Activated naive CD4-positive, alpha-beta T cell (primary cell): ENCODE measurements at places on chromosomes 7 and 10.

- no peak for DNase-seq
Observed at GRCh38 chr10:13003004-13003403, 1.5 kb upstream of the CCDC3 start.

DNA sequence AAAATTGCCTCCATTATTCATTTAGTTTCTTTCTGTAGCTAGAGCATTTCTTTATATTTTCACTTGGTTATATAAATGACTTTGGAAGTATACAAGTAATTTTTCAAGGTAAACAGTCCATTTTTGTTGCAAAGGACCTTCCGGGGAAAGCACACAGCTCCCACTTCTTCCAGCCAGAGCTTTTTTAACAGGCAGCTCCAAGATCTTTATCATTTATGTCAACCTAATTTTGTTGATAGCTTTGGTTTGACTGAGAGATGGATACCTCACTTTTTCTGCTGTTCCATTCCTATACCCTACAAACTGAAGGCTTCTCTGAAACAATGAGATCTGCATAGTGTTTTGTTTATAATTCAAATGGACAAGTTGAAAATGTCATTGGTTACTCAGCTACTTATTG lies 49.3 kb upstream of the RAB11FIP2 start:
- no peak for DNase-seq

DNA sequence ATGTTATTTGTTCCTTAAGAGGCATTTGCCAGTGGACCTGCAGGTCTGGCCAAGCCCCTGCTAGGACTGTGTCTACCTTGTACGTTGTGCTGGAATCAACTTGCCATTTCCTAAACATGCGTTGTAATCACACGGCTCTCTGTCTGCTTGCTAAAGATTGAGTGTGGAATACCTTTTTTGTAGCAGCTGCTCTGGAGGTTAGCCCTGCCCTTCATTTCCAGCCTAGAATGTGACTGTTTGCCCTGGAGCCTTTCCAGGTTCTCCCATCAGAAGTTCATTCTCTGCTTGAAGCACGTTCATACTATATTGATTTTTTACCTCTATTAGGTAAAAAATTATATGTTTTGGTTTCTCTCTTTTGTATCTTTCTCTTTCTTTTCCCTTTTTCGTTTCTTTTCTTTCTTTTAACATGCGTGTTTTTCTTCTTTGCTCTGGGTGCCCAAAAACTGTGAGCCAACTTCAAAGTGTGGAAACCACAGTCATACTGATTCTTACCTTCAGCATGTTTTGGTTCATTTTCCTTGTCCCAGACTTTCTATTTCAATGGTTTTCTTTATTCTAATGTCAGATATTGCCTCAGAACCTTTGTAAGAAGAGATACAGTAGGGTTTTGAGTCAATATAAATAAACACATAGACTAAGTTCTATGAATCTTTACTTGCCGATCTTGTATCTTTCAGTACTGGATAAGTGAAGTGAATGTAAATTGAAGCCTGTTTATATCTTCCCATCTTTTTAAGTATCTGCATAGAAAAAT lies 111.9 kb upstream of the RPA3 start:
- no peak for DNase-seq

DNA sequence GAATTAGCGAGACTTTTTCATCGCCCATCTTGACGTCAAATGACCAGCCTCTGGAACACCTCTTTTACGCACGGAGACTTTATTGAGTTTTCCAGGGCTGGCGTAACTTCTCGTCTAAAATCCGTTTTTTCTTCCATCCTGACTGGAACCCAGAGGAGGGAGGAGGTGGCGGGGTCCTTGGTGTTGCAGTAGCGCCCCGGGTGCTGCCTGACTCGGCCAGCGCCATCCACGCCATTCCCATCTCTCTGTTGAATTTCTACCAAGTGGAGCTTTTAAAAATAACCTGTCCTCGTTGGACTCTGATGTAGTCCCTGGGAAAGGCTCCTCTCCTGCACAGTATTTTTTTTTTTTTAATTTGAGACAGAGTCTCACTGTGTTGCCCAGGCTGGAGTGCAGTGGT lies 155.9 kb downstream of the RGS10 start:
- DNase-seq = no peak

DNA sequence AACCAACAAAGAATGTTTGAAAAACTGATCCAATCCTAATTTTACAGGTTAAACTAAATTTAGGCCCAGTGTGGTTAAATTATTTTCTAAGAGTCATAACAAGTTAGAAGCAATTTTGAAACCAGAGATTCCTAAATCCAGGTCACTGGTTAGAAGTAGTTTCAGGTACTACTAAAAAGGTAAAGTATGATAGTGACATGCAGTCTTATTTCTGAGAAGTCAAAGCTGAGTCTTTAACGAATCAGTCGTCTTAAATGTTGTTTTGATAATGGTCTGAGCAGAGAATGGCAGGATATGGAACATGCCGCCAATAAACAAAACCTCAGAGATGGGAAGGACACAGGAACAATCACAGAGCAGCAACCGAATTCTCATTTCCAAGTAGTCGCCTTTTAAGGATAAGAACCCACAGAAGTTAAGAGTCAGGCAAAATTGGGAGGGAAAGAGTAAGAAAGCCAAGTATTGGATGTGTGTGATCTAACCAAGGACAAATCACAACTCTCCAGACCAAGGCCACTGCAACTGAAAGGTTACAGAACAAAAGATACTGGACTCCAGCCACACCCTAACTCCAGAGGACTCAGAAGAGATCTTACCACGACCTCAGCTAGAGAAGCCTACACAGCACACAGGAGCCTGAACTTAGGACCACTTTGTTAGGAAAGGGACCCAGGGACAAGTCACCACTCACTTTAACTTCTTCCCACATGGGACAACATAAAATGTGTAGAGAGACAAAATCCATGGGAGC lies 19.7 kb downstream of the TMEM243 start:
- DNase-seq = no peak

DNA sequence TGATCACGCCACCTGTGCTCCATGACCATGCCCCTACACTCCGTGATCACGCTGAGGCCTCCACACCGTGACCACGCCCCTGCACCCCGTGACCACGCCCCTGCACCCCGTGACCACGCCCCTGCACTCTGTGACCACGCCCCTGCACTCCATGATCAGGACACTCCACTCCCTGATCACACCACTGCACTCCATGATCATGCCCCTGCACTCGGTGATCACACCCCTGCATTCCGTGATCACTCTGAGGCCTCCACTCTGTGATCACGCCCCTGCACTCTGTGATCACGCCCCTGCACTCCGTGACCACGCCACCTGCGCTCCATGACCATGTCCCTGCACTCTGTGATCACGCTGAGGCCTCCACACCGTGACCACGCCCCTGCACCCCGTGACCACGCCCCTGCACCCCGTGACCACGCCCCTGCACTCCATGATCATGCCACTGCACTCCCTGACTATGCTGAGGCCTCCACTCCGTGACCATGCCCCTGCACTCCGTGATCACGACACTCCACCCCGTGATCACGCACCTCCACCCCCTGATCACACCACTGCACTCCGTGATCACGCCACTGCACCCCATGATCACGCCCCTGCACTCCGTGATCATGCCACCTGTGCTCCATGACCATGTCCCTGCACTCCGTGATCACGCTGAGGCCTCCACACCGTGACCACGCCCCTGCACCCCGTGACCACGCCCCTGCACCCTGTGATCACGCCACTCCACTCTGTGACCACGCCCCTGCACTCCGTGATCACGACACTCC lies 27.7 kb downstream of the STK32C start:
- DNase-seq = no peak

DNA sequence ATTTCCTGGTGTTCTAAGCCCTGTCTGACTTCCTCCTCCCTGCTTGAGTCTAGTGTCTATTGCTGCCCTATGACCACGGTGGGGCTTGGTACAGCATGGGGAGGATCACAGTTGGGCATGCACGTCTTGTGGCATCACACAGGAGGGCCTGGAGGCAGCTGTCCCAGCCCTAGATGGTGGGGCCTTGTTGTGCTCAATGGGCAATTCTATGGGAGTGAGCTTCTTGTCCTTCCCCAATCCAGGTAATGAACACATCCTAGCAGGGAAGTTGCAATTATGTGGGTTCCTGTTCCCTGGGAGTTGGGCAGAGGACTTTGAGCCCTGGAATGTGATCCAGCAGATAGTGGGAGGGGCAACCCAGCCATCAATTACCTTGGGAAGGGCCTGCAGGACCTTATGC lies 10.8 kb upstream of the FAM3C start:
- no peak for DNase-seq

GRCh38 chr7:46285878-46286277 lies 364.8 kb upstream of the IGFBP3 start:
- no peak for DNase-seq

DNA sequence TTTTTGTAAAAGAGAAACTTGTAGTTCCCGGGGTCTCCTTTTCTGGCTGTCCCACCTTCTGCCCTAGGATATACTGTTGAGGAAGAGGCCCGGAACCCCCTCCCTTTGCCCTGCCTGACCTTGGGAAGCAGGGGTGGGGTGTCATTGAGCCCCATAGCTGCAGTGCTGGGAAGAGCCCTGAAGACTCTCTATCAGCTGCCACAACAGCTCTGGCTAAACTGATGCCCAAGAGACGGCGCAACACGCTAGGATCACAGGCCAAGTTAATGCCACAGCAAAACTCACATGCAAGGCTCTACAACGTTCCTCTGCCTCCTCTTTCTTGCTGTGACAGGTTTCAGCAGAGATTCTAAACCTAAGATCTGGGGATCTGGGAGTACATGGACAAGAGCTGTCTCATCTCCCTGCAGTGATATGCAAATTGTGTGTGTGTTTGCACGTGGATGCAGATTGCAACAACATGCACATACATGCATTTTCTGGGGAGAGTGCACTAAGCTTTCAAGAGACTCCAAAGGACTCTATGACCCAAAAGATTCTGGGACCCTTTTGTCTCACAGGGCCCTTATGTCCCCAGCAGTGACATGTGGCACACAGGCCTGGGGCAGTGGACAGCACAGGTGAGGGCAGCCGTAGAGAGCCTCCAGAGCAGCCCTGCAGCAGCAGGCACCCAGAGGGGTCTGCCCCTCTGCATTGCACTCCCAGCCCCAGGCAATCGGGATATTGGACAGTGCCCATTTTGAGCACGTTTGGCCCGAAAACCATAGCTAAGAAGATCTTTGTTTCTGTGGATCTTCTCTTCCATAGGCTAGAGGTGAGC lies 2.5 kb downstream of the RASSF4 start:
- no peak for DNase-seq

GRCh38 chr10:27899058-27899457 lies 99.8 kb downstream of the ODAD2 start:
- DNase-seq = no peak

- no peak for DNase-seq
Observed at GRCh38 chr10:69801094-69801433, 642 bp upstream of the COL13A1 start.

DNA sequence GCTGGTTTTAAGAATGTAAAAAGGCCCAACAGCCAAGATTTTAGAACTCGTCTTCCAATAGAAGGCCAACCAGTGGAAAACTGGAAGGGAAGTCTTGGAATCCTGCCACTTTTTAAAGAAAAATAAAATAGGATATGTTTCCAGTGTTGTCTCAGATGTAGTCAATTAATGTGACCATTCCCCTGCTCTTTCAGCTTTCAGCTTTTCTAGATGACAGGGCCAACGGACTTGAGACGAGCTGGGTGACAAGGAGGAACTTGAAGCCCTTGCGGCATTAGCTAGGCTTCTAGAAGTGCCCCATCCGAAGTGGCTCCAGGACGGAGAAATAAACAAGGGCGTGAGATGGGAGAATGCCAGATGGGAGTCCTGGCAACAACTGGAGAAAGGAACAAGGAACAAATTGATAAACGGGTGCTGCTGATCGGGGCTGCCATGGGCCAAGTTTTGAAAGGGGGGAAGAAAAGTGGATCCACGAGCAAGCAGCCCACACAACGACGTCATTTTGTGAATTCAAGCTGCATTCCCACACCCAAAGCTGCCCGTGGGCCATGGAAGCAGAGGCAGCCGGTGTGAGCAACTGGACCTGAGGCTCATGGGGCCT lies 42.3 kb downstream of the CTBP2 start:
- no peak for DNase-seq

DNA sequence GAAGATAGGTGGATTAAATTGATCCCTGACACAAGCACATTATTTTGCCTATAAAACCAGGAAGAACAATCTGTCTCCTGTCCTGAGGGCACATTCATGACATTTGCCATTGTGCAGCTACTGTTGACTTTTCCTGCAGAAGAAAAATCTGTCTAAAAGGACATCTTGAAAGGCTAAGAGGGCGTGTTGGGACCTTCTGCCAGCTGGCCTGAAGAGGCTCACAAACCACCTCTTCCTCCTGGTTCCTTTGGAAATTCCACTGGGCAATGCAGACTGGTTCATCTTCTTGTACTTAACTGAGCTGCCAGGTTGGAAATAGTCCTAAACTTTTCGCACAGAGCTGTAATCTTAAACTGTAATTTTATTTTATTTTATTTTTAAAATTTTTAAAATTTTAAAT lies 35.7 kb upstream of the PIP start:
- DNase-seq = no peak

- no peak for DNase-seq
Observed at GRCh38 chr10:63458177-63458576, 7.6 kb downstream of the JMJD1C start.

GRCh38 chr10:90718182-90718581 lies 139.7 kb downstream of the HTR7 start:
- DNase-seq = no peak

- DNase-seq = no peak
Observed at GRCh38 chr7:130884437-130885417, 150.7 kb upstream of the KLF14 start.
